Urothelium cell line (cell line): ENCODE measurements at places on chromosomes 3 and 15.

DNA sequence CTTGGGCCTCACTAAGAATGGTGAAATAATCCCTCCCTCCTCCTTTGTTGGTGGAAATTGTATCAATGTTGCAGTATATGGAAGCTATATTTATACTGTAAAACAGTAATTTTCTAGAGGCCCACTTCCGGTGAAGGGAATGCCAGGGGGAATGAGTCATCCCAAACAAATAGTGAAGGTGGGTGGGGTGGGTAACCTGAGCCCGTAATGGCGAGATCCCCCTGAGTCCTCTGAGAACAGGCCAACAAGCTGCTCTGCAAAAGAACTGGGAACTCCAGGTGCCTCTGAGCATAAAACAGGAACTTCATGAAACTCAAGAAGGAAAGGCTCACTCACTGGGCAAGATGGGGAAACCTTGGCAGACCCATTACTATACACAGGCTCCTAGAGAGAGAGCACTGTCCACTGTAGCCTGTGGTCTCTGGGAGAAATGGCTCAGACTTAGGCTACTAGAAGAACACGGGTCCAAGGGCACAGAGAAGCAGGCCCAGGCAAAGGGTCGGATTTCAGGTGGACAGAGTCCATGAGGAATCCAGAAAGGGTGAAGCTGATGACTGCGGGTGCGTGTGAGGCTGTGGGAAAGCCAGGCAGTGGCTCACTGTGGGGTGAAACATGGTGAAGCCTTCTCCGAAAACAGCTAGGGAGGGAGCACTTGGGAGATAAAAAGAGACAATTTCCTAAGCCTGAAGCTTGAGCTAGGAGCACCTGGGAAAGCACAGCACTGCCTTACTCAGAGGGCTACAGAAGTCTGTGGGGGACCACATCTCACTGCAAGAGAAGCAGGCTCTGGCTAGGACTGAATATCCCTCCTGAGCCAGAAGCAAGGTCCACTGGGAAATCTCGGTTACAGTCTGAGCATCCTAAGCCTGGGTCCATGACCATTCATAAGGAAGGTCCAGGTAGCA, 19.8 kb downstream of the LARP6 start:
- peak; percentile 89 for DNase-seq

GRCh38 chr3:192281207-192281880, 446.0 kb downstream of the FGF12 start:
- DNase-seq = no peak

- no peak for DNase-seq
These were observed 40.8 kb downstream of the CHST14 start for GRCh38 chr15:40511472-40512133.

DNA sequence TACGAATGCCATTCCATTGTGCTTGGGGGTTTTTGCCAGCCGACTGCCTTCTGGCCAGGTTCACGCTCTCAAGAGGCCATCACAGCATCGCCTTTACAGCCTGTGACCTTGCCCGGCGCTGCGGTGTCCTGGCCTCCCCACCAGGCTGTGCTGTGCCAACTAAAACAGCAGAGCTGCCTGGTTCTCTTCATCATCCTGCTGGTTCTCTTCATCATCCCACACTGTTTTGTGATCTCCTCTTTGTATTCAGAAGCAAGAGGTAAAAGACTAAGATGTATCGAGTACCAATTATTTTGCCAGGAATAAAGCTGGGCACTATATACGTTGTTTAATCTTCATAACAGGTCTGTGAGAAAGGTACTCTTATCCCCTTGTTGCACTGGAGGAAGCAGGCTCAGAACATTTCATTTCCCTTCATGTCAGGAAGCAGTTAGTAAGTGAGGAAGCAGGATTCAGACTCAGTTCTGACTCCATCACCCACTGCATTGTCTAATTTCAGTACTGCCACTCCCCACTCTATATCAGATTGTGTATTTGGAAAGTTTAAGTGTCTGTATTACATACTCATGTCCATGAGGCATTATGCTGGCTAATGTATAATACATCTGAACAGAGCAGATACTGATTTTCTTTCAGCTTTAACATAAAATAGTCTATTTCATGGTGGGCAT, 92.7 kb downstream of the LRRC28 start:
- DNase-seq = no peak

- DNase-seq = no peak
These were observed 82.0 kb downstream of the DPPA2 start for GRCh38 chr3:109234300-109234699.

GRCh38 chr3:101249522-101249921, 70.9 kb downstream of the IMPG2 start:
- DNase-seq = no peak

GRCh38 chr3:182121401-182121800, 409.7 kb downstream of the SOX2 start:
- no peak for DNase-seq

- peak; percentile 88 for DNase-seq
These were observed 140.7 kb upstream of the MEF2A start for GRCh38 chr15:99424978-99425656.

DNA sequence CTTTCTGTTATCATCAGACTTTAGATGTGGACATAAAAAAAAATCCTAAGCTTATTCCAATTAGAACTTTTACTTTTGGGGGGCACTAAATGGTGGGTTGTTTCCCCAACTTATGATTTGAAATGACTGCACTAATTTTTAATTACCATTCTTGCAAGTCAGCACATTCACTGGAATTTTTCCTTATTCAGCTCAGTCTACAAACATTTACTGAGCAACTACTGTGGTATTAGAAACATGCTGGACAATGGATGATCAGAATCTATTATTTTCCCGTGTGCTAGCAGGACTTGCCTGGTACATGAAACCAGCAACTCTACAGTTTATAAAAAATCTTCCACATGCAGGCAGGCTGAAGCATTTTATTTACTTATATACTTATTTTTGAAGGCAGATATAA, 273.6 kb downstream of the FOXP1 start:
- DNase-seq = no peak

- DNase-seq = no peak
These were observed 4.3 kb upstream of the AP3B2 start for GRCh38 chr15:82714016-82714415.

DNA sequence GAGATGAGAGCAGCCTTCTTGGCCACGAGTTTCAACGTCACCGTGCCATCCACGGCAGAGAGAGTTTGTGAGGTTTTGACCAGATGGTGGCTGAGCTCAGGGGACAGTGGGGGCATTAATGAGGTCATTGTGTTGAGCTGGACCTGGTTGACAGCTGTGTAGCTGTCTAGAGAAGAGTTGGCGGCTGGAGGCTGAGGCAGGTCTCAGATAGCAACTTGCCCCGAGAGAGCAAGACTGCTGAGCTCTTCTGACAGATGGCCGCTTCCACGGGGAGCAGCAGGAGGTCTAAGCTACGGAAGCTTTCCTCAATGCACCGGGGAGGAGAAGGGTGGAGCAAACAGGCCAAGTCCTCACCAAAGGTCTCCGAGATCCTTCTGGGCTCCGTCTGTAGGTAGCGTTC, 44.8 kb upstream of the EIF5A2 start:
- no peak for DNase-seq

DNA sequence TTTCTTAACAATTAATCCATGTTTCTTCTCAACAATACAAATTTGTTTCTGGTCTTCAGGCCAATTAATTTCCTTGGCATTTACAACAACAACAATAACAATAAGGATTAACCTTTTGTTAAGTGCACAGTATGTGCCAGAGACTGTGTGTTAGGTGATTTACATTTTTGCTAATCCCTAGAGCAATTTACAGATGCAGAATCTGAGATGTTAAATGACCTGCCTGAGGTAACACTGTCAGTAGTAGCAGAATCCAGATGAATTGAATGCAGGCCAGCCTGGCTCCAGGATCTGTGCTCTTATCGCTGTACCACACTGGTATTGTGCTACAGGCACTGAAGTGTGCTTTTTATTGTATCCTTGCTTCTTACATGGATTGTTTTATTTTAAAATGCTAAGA, 122.2 kb downstream of the MEIS2 start:
- DNase-seq = no peak

DNA sequence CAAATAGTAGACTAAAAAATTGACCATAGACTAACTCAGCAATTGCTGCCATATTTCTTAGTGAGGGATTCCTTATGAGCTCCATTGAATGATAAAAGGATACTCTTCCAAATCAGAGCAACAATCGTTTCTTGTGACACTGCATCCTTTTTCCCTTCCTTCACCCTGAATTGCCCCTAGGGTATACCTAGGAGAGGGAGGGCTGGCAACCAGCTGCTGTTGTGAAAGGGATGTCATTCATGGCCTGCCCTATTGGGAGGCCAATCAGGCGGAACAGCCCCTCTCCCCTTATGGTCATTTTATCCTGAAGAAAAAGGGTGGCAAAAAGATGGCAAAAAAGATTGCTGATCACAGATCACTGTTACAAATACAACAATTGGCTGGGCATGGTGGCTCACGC, 26.3 kb downstream of the B3GNT5 start:
- DNase-seq = no peak

GRCh38 chr15:27235161-27235560, 264.2 kb downstream of the GABRG3 start:
- DNase-seq = no peak

DNA sequence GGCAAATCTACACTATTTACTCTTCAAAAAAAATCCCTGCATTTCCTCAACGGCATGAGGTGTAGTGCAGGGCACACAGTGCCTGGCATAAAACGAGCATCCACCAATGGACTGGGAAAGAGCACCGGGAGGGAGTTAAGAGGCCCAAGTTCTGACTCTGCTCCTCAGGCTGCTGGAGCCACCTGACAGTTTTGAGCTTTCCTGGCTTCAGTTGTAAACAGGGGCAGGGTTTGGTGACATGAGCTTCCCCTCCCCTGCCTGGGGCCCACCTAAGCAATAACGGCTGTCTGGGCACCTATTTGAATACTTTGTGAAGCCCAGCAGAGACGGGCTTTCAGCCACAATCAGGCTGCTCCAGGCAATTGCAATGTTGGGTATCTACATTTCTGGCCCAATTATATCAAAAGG, 16.4 kb downstream of the CA12 start:
- no peak for DNase-seq

DNA sequence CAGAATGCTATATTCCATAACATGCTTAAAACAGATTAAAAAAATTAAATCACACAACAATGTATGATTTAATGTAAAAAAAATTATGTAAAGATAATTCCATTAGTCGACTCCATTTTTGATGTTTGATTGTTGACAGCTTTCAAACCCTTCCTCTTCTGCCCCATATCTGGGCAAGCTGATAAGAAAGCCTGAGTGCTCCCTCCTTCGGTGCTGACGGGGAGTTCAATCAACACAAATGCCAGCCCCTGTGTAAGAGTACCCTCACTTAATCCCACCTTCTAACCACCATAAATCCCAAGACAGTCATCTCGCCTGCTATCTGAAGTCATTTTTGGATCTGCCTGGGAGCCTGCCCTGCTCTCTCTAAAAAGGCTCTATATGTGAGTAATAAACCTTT, 59.8 kb upstream of the IP6K2 start:
- DNase-seq = no peak

GRCh38 chr3:58679974-58680666, 13.5 kb upstream of the FAM3D start:
- no peak for DNase-seq

- DNase-seq = peak; percentile 97
These were observed at the start of gene IDH2 for GRCh38 chr15:90101969-90102890. Gene IDH2 (minus strand): TSS chr15:90102468. CDS start chr15:90102390, 78 bp downstream.

DNA sequence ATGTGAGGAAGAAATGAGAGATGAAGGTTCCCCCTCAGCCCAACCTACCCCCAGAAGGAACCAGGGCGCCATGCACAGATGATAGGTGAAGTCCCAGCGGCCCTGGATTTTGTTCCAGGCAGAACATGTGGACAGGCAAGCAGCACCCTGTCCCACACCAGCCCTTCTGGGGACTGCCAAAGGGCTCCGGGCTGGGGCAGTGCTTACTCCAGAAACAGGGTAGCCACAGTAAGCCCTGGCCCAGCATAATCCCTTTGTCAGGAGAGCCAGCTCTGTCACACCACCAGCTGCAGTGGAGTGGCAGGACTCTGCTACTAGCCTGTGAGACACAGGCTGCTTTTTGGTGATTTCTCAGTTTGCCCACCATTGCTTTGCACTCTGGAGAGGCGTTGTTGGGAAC, 6.3 kb downstream of the FBXL22 start:
- no peak for DNase-seq

DNA sequence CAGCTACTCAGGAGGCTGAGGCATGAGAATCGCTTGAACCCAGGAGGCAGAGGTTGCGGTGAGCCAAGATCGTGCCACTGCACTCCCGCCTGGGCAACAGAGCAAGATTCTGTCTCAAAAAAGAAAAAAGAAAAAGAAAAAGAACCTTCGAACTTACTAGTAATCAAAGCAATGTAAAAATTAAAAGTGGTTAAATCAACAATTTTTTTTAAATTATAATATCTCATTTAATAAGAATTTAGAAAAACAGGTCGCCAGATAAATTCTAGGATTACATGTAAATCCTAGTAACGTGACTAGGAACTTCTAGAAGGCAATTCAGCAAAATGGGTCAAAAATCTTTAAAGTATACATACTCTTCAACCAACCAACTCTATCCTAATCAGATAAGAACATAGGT, 37.2 kb downstream of the GSK3B start:
- no peak for DNase-seq

DNA sequence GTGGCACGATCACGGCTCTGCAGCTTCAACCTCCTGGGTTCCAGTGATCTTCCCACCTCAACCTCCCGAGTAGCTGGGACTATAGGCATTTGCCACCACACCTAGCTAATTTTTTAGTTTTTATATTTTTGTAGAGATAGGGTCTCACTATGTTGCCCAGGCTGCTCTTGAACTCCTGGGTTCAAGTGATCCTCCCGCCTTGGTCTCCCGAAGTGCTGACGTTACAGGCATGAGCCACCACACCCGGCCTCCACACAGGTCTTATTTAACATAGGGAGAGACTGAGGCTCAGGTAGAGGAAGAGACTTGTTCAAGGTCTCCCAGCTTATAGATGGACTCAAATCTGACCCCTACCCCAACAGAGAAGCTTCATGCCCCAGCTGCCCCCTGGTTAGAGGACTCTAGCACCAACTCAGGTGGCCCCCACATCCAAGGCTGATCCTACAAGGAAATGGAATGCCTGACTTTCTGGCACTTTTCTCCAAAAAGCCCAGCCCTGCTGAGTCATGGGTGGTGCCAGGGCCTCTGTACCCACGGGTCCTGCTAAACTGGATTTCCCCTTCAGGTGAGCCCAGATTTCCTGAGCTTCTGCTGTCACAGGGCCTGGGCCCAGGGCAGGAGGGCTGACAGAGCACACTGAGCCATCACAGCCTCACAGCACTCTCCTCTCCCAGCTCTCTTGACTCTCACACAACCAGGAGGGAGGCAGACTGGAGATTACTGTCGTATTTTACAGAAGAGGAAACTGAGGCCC, 5.6 kb downstream of the TMEM40 start:
- DNase-seq = no peak
